Renal cortical epithelial cell (primary cell): ENCODE measurements at places on chromosomes 2 and 18.

GRCh38 chr2:29233428-29233827 lies 118.2 kb downstream of the CLIP4 start:
- DNase-seq = peak; percentile 38

- DNase-seq = peak; percentile 57
Observed at GRCh38 chr2:134668821-134669220, 50.0 kb downstream of the TMEM163 start.

GRCh38 chr2:99841749-99842148 lies 300.6 kb downstream of the AFF3 start:
- no peak for DNase-seq

DNA sequence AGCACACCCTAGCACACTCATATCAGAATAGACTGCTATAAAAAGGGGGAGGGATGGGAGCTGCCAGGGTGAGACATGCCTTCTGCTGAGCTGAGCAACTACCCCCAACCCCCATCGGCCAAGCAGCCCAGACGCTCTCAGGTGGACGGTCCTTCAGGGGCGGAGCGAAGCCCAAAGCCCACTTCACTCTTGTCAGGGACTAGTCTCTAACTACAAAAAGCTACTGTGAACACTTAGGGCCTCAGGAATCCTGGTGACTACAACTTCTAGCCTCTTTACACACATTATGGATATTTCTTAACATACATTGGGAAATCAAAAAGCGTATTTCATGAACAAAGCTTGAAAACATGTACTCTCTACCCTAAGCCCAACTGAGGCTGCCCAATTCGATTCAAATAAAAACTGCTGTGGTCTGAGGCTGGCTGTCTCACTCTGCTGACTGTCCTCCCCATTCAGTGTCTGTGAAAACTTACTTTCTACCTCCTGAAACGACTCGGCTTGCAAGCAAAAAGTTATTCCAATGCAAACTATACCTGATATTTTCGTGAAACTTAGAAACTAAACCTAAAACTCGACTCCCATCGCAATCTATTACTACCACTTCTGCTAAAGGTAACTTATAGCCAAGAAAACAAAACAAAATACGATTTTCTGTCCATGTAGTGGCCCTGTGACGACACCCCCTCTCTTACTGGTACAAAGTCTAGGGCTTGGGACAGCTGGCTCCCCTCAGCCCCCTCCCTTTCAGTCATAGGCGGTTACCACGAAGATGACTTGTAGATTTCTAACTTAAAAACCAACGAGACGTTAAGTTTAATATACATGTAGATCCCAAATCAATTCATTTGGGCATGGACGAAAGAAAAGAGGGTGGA lies 1.2 kb downstream of the SERTAD2 start:
- DNase-seq = no peak

GRCh38 chr2:85119900-85120299 lies 13.3 kb upstream of the TCF7L1 start:
- DNase-seq = no peak
